ENCODE measurements at places on chromosomes 1 and 21.
A peak's percentile ranks its signal among the peaks of the same experiment; 100 is the strongest.

DNA sequence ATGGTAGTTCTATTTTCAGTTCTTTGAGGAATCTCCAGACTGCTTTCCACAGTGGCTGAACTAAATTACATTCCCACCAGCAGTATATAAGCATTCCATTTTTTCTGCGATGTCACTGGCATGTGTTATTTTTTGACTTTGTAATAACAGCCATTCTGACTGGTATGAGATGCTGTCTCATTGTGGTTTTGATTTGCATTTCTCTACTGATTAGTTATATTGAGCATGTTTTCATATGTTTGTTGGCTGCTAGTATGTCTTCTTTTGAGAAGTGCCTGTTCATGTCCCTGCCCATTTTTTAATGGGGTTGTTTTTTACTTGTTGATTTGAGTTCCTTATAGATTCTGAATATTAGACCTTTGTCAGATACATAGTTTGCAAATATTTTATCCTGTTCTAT, 87.9 kb downstream of the RPS6KC1 start:
- DNase-seq, result peak; percentile 49

GRCh38 chr1:102593276-102593675, 515.0 kb downstream of the COL11A1 start:
- DNase-seq, result no peak

DNA sequence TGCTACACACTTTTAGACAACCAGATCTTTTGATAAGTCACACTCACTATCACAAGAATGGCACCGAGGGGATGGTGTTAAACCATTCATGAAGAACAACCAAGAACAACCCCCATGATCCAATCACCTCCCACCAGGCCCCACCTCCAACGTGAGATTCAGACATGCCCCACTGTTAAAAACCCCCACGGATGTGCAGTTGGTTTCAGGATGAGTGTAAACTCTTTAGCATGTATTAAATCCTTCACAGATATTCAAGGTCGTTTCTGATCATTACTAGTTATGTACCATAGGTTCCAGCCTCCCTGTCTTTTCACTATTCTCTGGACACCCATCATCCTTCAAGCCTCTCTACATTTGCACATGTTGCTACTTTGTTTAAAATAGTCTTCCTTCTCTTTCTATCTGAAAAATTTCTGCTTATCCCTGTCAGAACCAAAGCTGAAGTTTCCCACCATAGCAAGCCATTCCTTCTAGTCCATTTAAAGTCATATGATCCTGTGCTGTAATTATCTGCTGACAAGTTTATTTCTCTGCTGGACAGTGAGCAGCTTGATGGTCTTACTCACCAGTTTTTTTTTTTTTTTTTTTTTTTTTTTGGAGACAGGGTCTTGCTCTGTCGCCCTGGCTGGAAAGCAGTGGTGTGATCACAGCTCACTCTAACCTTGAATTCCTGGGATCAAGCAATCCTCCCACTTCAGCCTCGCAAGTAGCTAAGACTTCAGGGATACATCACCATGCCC, 36.8 kb downstream of the MAP10 start:
- no peak for DNase-seq

- no peak for DNase-seq
Measured at GRCh38 chr1:156070548-156070947, 9.6 kb downstream of the RAB25 start.

DNA sequence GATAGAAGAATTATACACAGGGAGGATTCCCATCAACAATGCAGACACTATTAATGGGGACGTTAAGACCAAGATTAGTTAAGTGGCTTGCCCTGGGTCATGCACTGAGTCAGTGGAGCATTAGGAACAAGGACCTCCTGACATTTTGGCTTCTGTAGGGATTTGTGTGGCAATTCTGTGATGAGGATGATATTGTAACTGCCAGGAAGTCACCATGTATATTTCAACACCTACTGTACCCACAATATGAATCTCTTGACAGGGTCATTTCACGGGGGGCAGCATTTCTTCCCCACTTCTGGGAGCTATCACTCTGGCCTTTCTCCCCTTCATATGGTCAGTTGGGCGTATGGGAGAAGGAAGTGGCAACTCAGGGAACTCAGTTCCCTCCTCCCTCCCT, 134.9 kb downstream of the RUNX1 start:
- no peak for DNase-seq

- DNase-seq, result no peak
Measured at GRCh38 chr1:3049164-3049563, 19.8 kb upstream of the PRDM16 start.

DNA sequence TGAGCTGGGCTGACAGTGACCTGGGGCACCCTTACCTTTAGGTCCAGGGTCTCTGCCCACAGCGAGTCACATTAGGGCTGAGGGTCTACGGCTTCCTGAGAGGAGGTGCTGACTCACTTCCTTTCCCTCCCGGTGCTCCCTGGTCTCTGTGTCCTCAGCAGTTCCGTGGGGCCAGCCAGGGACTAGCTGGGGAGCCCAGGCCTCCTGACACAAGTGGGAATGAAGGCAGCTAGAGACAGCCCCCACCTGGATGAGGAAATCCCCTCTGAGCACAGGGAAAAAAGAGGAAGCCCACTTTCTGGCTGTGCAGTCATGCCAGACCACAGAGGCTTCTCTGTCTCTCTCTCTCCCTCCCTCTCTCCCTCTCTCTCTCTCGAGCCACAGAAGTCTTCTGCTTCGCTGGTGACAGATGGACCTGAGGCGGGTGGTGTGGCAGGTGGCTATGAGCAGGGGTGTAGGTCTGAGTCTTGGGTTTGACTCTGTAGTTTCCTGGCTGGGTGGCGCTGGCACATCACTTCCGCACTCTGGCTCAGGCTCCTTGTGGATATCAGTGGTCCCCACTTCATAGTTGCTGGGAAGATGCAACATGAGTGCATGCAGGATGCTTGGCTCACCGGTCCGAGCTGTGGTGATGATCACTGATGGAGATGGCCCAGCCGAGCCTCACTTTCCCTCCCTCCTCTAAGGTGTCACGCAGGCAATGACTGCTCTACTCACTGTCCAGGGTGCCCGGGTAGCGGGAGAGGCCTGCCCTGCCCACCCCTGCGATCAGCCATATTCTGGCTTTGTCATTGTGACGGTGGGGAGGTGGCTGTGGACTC, 3.5 kb downstream of the SLC66A1 start:
- DNase-seq, result peak; percentile 48

DNA sequence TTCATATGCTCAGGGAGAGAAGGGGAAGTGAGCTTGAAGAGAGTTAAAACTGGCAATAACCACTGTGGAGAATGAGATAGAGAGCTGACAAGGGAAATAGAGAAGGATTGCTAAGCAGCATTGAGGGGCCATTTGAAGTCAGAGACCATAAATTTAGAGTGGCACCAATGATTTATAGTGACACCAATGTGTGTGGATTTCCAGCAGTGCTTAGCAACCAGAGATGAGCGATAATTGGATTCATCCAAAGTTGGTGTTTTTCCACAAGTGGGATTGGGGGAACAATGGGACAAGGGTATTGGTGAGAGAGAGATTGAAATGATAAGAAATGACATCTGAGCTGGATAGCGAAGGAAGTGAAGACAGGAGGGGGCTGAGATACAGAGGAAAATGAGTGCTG, 114.1 kb downstream of the C1orf94 start:
- no peak for DNase-seq

DNA sequence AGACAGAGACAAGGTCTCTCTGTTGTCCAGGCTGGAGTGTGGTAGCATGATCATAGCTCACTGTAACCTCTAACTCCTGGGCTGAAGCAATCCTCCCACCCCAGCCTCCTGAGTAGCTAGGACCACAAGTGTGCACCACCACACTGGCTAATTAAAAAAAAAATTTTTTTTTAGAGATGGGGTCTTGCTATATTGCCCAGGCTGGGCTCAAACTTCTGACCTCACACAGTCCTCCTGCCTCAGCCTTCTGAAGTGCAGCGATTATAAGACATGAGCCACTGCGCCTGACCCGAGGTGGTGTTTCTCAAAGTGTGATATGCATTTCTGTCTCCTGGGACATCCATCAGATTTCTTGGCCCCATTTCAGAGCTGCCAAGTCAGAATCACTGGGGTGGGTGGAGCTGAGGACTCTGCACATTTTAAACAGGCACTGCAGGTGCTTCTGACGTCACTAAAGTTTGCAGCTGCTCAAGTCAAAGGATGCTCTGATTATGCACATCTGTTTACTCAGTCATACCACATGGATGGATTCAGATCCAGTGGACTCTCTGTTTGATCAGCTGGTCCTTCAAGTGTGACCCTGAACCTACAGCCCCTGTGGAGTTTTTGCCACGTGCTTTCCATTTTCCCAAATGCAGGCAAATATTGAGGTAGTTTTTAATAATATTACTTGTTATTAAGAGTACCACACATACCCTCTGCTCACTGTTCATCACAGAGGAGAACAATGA, 21.4 kb downstream of the TGFB2 start:
- DNase-seq, result no peak

DNA sequence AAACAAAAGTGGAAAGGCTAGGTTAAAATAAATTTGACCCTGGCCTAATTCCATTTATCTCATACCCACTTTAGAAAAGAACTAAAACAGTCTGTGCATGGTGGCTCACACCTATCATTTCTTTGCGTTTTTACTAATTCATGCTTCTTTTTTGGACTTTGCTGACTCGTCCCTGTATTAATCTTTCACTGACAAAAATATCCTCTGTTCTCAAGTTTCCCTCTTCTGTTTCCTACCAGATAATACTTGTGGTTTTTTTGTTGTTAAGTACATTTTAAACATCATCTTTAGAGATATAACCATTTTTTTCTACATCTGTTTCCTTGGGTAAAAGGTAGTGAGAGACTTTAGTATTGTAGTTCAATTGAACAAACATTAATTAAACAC, 11.5 kb downstream of the CNST start:
- DNase-seq, result no peak

- no peak for DNase-seq
Measured at GRCh38 chr1:64363111-64363510, 106.8 kb upstream of the CACHD1 start.

DNA sequence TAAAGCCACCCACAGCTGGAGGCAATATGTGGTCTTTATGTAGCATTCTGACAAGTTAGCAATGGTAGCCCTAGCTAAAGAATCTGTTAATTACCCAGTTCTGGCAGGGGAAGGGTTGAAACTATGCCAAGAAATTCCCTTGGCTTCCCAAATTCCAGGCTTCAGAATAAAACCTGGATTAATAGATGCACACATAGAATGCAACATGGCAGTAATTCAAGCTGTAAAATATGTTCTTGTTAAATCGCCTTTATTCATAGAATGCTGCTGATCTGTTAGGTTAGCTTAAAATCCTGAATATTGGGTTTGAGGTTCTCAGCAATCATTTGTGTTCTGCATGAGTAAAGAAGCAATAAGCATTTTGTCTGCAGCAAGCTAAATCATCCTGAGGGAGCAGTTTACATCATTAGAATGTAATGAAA, 80.1 kb downstream of the ZNF326 start:
- no peak for DNase-seq

DNA sequence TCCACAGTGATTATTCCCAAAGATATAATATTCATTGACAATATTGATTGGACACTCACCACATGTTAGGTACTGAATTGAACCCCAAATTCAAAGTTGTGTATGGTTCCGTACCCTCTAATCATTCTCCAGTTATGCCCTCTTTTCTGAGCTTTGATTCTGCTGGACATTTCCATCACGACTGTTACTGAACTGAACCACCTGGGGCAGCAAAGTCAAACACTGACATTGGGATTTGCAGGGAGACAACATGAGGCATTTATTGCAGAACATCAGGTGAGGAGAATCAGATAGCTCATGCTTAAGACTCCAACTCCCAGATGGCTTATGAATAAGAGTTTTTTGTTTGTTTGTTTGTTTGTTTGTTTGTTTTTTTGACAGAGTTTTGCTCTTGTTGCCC, 420.9 kb downstream of the DISC1 start:
- no peak for DNase-seq

GRCh38 chr1:234083460-234083859, 179.0 kb downstream of the SLC35F3 start:
- no peak for DNase-seq

- no peak for DNase-seq
Measured at GRCh38 chr1:148293651-148294050, 141.6 kb upstream of the NBPF11 start.

DNA sequence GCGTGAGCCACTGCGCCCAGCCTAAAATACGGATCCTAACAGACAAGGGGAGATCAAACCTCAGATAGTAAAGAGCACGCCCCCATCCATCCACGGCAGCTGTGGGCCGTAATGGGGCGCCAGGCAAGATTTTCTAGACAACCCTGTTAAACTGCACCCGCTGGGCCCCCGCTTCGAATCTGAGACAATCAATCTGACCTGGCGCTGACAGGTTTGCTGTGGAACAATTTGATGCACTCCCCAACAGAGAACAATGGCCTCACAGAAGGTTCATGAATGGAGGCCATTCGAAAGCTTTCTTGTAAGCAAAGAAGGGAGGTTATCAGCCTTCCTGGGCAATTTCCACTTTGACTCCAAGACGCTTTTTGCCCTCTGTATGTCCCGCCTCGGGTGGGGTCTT, 30.5 kb downstream of the CLSTN1 start:
- DNase-seq, result no peak

- DNase-seq, result no peak
Measured at GRCh38 chr1:203704120-203704519, 60.9 kb upstream of the LAX1 start.

GRCh38 chr1:58902830-58903513, 119.1 kb upstream of the JUN start:
- no peak for DNase-seq

GRCh38 chr1:73947009-73947408, 251.0 kb downstream of the LRRIQ3 start:
- DNase-seq, result no peak

DNA sequence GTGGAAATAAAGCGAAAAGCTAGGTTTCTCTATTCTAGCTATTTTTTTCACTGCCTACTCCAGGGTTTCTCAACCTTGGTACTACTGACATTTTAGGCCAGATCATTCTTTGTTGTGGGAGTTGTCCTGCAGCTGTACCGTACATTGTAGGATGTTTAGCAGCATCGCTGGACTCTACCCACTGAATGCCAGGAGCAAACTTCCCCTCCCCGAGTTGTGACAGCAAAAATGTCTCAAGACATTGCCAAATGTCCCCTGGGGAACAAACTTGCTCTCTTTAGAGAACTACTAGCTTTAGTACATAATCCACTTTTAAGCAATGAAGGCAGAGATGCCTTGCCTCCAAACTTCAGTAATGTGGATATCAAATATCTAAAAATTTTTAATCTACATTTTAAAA, 122.8 kb downstream of the PLPPR5 start:
- no peak for DNase-seq

DNA sequence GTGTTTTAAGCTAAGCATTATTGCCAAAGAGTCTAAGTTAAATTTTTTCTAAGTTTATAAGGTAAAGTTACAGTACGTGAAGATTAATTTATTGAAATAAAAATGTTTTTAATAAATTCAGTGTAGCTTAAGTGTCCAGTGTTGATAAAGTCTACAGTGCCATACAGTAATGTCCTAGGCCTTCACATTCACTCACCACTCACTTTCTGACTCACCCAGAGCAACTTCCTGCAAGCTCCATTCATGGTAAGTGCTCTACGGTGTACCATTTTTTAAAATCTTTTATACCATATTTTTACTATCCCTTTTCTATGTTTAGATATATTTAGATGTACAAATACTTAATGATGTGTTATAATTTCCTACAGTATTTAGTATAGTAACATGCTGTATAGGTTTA, 173.2 kb downstream of the CACNA1E start:
- DNase-seq, result peak; percentile 22
